ENCODE measurements at places on chromosomes 12 and 14. TPM values are rescaled to one million over a fixed set of nuclear protein-coding genes. Genes with fewer than 3 reads are reported as not detected.

- DNase-seq: no peak
These were observed 25.1 kb downstream of the FGFR1OP2 start for GRCh38 chr12:26963413-26963812.

UBE2N gene
- 23.0 TPM for total RNA-seq

- no peak for DNase-seq
These were observed 27.9 kb downstream of the FAR2 start for GRCh38 chr12:29176941-29177340.

AKAP3 gene
- 2.2 TPM for total RNA-seq

GRCh38 chr12:100737168-100737567 is 57.4 kb upstream of the ANO4 start:
- no peak for DNase-seq

DNA sequence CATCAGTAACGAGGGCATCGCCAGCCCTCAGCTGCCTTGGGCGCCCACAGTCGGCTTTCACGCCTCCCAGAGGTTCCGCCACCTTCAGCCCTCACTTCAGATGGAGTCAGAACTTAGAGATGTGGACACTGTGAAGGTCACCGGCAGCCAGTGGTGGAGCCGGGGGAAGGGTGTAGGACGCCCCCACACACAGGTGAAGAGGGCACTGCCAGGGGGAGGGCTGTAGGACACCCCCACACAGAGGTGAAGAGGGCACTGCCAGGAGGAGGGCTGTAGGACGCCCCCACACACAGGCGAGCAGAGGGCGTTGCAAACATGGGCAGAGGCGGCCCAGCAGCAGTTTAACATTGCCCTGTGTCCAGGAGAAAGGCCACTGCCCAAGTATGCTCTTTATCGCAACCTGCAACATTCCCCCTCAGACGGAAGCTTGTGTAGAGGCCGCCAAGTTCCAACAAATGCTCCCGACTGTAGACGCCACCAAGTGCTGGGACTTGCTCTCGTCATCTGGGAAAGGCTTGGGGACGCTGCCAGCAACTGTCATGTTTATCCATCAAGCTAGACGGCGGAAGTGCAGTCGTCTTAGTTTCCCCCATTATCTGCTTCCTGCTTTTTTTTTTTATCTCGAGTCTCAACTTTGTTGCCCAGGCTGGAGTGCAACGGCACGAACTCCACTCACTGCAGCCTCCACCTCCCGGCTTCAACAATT is 4.9 kb upstream of the ANKLE2 start:
- DNase-seq: peak; percentile 65

TAS2R8 gene
- total RNA-seq: not detected

PSMB5 gene
- 129 TPM for total RNA-seq

OR6C3 gene
- total RNA-seq: not detected

SERPINA12 gene
- not detected for total RNA-seq

DNA sequence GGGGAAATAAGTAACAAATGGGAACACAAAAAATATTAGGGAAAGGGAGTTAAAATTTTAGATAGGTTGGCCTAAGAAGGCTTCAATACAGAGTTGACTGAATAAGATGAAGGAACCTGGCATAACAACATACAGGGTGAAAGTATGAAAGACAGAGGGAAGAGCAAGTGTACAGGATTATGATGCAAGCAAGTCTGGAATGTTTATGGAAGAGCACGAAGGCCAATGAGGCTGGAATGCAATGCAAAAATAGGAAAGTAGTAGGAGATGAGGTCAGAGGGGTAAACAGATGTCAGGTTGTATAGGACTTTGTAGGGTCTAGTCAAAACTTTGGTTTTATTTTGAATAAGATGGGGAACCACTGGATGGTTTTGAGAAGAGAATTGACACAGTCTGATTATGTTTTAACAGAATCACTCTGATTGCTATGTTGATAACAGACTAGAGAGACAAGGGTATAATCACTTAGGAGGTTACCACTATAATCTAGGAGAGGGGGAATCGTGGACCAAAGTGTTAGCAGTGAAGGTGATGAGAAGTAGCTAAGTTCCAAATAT is 96.8 kb downstream of the OSBPL8 start:
- no peak for DNase-seq

SLCO1C1 gene
- not detected for total RNA-seq

DNA sequence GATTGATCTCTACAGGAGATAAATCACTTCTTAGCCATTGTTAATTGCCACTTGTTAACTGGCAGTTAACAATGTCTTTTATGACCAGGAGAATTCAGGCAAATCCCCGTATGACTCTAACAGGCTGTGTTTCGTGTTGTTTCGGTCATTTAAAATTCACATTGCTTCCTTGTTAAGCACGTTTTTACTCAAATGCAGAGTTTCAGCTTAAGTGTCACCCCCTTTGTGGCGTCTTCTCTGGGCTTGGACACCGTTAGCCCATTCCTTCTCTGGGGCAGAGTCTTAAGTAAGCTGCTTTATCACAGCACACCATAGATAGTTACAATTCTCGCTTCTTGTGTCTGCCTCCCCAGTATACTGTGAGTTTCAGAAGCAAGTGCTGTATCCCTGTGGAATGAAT is 205.4 kb downstream of the EPS8 start:
- no peak for DNase-seq

GRCh38 chr14:31763041-31763440 is 201.8 kb downstream of the NUBPL start:
- no peak for DNase-seq

MYF6 gene
- total RNA-seq: not detected

GRCh38 chr12:81998761-81999378 is 239.7 kb upstream of the PPFIA2 start:
- DNase-seq: no peak

FITM1 gene
- total RNA-seq: 1.6 TPM

DNA sequence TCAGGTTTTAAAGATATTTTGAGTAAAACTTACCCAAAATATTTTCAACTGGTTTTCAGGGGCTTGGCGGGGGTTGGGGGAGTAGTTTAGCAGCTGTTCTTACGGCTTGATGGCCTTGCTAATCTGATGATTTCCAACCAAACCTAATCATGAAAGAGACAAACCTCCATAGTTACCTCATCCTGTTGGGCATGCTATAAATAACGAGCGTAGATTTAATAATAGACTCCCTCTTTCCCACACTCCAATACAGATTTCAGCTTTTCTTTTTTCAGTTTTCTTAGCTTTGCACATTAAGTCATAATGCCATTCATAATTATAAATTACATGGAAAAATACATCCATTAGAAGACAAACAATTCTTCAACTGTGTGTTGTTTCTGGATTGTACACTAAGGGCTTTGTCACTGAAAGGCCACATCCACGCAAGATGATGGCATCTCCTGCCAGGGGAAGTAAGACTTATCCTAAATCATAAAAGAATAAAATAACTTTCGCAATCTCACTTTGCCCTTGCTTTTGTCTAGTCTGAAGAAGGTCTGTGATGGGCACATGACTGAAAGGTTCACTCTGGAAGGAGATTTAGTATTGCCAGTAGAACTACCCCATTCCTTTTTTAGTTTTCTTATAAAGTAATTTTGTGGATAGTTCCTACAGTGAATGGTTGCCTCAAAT is 23.2 kb downstream of the ITPR2 start:
- DNase-seq: no peak

- no peak for DNase-seq
These were observed 297.3 kb upstream of the E2F7 start for GRCh38 chr12:77362509-77363210.

DNA sequence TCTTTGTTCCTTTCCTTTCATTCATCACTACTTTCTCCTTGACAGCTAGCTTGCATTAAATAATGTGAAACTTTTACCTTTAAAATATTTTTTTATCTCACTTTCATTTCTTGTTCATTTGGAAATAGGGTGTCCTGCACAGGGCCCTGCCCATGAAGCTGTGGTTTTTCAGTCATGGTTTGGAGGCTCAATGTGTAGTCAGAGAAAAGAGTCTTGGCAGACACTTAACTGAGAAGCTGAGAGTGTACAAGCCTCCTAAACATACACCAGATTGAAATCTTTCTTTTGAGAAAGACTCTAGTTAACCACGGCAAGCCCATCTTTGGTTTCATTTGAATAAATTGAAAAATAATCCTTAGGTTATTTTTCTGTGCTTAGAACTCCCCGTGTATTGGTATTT is 74.2 kb downstream of the KICS2 start:
- no peak for DNase-seq

DNA sequence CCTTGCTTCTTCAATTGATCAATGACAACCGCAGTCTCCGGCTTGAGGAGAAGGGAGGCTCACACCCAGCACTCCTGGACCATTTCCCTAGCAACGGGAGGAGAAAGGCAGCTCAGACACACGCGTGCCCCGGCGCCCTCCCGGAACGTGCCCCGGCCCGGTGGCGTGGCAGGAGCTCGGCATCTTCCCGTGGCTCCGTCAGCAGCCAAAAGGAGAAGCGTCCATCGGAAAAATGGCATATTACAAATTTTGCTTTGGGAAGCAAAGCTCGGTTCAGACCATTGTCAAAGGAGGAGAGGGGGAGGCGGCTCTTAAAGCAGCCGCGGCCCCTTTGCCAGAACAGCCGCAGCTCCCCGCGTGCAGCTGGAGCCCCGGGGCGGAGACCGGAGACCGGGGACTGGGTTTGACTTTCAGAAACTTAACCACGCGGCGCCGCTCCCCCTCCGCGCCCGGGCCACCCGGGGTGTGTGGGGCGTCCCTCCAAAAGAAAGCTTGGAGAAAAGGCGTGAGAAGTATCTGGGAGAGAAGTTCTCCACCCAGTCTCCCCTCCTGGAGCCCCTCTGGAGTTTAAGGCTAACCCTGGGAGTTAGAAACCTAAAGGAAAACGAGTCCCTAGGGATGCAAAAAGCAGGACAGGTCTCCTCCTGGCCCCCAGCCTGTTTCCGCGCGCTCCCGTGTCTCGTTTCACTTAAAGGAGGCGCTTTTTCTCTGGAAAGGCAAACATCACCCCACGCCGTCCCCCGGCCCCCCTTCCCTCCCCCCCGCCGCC is 545 bp downstream of the PPFIA2 start:
- DNase-seq: no peak
